Activated T-cell treated with anti-CD3 and anti-CD28 coated beads, Interleukin-2, amount 50 U/mL, for 1 hour (primary cell): ENCODE measurements at places on chromosomes 12 and 14.

DNA sequence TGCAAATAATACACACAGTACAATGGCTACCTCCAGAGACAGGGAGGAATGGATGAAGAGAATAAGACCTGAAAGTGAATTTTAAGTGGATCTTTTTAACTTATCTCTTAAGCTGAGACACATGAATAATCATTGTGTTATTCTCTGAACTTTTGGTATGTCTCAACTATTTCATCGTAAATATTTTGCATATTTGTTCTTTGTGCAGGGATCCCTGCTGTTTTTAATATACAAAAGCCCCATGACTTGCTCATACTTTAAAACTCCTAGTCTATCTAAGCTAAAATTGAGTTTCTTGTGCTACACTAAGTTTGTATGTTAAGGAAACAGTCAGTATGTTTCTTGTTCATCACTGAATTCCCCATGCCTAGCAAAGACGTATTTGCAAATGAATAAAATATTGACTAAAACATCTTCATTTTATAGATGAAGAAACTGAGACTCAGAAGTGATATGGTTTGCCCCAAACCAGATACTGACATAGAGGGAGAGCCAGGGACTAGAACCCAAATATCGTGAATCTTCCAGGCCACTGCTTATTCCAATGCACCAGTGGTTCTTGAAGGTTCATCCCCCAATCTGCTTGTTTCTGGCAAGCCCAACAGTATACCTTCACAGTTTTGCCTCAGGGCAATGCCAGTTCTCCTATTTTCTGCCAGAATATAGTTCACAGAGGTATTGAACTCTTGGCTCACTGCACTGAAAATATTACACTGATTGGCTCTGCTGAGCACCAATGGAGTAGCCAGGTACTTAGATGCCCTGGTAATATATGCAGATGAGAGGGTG lies 356.9 kb downstream of the MED13L start:
- DNase-seq = no peak

DNA sequence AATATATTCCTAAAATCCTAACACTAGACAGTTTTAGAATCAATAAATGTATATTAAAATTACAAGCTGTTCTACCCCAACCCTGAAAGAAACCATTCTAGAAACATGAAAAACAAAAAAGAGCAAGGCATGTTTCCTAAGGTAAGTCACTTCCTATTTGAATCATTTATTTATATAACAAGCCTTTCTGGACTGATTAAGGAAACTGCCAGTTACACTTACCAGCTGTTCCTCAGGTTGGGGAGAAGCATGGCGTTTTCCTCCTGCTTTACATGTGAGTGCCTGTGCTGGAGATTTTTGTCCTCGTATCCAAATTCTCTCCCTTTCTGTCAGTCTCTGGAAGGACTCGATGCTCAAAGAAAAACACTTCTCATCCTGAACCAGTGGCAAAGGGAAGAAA lies 183.3 kb downstream of the EFCAB11 start:
- no peak for DNase-seq

DNA sequence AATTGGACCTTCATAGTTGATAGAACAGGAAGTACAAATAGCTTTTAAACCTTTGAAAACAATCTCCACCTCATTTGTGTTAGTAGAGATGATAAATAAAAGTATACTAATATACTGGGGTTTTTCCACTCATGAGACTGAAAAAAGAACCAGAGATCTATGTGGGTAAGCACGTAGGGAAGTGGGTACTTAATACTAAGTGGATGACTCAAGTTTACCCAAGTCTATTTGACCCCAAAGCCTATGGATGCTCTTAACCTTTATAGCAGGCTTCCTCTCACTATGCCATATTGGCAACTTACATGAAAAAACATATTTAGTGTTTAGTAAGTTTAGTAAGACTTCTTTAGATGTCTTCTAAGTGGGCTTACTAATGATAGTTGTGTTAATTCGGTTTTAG lies 49.2 kb upstream of the CHPT1 start:
- no peak for DNase-seq

GRCh38 chr12:6752167-6752920 lies 597 bp downstream of the MLF2 start:
- DNase-seq = no peak

GRCh38 chr12:48194799-48195201 lies 8.3 kb downstream of the OR10AD1 start:
- DNase-seq = no peak

- no peak for DNase-seq
Observed at GRCh38 chr14:104130974-104131651, 7.3 kb upstream of the KIF26A start.
